ENCODE measurements at places on chromosomes 12 and 14.

DNA sequence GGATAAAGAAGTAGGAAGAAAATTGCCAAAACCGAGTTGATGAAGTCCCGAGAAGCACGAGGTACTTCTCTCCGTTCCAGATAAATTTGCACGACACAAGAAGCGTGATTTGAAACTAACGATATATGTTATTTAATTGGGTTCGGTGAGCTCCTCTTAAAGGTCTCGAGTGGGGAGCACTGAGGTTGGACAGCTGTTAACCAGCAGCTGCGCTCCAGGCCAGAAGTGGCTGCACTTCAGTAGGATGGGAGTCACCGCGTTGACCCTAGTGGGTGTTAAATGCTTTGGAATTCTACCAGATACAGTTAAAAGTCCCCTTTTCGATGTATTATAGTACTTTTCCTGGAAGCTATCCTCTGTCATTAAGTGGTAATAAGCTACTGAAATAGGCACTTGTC is 953 bp upstream of the DCAF5 start:
- DNase-seq: no peak

GRCh38 chr14:100115726-100116125 is 43.7 kb downstream of the DEGS2 start:
- DNase-seq: no peak

GRCh38 chr12:23533265-23533664 is 416.2 kb downstream of the SOX5 start:
- DNase-seq: no peak

DNA sequence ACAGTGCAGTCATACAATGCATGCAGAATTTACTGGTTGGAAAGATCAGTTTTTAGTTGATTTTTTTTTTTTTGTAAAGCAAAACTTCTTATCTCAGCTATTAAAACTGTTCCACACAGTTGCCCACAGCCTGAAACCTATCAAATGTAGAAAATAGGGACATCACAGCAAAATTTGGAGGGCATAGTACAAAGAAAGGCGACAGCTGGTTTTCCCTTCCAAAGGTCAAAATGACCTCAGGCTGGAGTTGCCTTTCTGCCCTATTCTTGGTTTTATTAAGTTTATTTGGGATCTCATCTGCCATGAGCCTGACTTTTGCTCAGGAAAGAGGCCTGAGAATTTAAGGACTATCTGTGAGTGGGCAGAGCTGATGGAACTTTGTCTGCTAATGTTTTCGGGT is 28.5 kb downstream of the NOPCHAP1 start:
- no peak for DNase-seq

DNA sequence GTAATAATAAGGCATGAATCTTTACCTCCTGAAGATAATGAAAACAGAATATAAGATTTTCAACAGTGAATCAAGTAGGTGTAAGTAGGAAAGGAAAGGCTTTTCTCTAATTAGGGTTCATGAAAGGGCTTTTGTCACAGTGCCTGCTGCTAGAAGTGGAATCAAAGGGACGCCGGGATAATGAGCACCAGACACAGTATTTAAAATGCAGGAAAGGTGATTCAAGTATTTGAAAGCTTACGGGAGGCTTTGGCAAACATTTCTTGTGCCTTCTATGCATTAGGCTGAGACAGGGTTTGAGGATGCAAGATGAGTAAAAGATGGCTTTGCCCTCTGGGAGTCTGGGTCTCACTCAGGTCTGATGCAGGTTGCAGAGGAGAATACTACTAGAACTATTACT is 70.5 kb upstream of the ANO4 start:
- DNase-seq: no peak

- no peak for DNase-seq
These were observed 143.7 kb downstream of the AKAP6 start for GRCh38 chr14:32472512-32473463.

DNA sequence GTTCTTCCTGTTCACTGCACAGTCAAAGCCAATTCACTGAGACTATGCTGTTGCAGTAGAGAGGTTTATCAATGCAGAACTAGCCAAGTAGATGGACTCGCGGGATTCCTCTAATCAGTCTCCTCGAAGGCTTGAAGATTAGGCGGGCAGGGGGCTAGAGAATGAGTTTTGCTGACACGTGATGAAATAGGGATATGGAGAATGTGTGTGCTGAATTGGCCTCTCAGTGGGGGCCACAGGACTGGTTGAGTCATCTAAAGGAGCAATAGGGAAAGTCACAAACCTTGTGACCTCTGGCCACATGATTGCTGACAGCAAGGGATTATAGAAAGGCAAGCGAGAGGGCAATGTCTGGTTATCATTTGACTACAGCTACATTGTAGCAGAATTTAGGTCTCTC is 12.7 kb downstream of the MIPOL1 start:
- no peak for DNase-seq

- DNase-seq: no peak
These were observed 117.1 kb downstream of the SYT10 start for GRCh38 chr12:33322519-33322918.

- DNase-seq: no peak
These were observed 21.1 kb downstream of the CEP170B start for GRCh38 chr14:104885973-104886689.

GRCh38 chr14:30584058-30584630 is 25.2 kb downstream of the G2E3 start:
- DNase-seq: no peak

DNA sequence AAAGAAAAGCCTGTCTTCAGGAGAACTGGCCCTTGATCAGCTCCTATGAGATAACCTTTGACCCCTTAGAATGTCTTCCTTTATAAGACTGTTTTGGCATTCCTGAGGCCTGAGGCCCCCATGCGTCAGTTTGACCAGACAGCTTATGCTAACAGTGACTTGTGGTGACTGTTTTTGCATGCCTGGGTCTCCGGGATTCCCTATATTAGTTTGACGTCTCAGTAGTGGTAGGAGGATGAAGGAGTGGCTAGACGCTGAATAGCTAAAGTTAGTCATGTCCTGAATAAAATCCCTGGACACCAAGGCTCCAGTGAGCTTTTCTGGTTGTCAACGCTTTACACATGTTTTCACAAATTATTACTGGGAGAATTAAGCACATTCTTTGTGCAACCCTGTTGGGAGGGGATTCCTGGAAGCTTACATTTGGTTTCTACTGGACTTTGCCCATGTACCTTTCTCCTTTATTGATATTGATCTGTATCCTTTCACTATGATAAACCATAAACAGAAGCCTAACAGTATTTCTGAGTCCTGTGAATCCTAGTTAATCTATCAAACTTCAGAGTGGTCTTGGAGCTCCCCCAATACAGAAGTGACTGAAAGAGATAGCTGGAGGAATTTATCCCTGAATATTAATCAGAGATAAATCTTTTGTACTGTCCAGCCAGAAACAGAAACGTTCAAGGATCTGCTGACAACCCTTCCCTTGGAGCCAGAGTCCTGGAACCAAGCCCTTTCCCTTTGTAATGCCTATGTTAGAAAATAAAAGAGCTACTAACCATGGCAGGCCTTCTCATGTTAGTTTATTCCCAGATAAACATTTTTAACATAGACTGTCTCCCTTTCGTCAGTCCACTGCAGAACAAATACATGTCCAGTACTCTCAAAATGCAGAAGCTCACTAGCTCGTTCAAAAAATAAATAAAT is 479.2 kb downstream of the RPS29 start:
- DNase-seq: no peak

DNA sequence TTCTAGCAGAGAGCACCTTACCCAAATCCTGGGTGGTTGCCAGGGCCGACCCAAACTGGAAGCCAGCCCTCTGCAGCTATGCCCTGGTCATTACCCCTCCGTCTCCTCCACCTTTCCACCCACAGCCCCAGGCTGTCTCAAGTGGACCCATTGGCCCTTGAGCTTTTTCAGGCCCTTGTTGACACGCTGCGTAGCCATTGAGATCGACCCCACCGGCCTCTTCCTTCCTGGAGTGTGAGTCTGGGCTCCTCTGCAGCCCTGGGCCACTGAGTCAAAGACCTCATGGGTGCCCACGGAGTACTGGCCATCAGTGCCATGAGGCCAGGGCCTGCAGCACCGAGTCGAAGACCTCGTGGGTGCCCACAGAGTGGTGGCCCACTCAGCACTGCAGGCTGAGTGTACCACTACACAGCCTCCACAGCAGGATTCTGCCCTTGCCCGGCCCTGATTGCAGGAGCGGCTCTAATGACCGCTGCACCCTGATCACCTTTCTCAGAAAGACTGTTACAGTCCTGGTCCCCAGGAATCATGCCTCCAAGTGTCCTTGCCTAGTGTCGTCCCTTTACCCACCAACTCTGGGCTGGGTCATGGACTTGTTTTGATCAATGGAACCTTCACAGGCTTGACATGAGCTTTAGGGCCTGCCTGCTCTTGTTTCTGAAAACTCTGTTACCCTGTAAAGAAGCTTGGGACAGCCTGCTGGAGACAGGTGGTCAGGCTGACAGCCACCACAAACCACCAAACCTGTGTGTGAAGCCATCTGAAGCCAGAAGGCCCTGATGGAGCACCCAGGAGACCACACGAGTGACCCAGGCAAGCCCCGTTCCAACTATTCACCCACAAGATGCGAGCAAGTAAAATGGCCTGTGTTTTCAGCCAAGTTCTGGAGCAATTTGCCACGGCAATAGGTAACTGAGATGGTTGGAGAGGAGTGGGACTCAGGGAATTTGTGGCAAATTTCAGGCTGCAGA is 39.6 kb upstream of the TRAF3 start:
- no peak for DNase-seq

DNA sequence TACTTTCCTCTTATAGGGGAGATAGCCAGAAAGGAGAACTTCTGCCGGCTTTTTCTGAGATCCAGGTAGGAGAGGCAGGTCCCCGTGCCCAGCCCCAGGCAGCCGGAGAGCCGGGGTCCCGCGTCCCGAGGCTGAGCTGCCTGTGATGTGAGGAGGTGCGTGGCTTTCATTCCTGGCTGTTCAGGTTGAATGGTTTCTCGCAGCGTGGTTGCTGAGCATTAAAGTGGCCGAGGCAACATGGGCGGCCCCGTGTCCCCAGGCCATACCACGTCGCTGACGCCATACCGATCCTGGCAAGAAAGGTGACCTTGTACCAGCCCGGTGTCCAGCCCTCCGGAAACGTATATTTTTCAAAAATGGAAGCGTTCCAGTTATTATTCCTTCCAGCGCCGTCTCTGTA is 116.7 kb upstream of the MYL2 start:
- no peak for DNase-seq

GRCh38 chr12:132329720-132330548 is 545 bp upstream of the GALNT9 start:
- DNase-seq: no peak

DNA sequence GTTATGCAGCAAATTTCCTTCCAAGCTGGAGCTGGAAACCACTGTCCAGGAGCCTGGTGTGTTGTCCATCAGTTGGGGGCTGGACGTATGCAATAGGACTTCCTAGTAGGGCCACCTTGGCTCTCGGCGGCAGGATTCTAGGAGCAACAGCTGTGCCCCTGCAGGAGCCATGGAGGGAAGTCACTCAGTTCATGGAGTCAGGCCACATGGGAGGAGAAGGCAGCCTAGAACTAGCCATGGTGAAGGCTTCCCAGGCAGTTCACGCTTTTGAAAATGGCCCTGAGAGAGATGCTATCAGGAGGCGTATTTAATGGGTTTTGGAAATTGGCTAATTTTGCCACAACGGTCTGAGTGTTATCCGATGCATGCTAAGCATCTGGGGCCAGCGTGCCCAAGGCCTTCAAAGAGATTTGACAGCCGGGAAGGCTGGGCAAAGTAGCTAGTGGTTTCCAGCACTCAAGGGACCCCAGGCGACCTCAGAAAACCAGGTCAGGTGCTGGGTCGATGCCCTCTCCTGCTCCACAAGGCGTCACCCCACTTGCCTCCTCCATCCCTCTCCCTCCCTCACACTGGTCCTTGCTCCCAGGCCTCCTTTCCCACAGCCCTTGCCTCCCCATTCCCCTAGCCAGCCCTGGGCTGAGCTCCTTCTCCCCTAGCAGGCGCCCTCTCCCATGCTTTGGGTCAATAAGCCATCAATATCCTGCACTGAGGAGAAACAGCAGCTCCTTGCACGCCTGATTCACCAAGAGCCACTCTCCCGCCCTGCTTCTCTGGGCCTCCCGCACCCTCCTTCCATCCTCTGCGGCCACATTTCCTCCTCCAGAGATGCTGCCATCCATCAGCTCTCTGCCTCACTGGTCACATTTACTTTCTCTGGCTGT is 30.9 kb upstream of the SYNDIG1L start:
- no peak for DNase-seq

GRCh38 chr14:26398616-26399015 is 199.2 kb downstream of the NOVA1 start:
- DNase-seq: no peak

- no peak for DNase-seq
These were observed 626 bp upstream of the ZNF268 start for GRCh38 chr12:133180669-133181068.

- DNase-seq: no peak
These were observed 173.9 kb downstream of the CACNA1C start for GRCh38 chr12:2226641-2227040.

DNA sequence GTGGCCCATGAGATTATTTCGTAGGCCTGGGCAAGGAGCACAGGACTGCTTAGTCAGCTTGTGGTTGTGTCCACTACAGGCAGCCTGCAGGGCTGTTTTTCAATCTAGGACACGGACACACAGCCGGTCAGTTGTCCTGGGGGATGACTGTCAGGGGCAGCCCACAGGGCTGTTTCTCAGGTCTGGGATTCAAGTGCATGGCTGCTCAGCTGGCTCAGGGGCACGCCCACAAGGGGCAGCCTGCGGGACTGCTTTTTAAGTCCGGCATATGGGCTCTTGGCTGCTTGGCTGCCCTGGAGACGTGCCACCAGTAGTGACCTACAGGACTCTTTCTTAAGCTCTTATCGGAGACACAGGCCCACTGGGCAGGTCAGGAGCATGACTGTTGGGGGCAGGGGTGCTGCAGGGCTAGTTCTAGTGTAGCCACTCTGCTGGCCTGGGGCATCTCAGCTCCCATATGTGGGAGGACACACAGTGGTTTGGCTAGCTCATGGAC is 26.6 kb upstream of the GTF2A1 start:
- no peak for DNase-seq

DNA sequence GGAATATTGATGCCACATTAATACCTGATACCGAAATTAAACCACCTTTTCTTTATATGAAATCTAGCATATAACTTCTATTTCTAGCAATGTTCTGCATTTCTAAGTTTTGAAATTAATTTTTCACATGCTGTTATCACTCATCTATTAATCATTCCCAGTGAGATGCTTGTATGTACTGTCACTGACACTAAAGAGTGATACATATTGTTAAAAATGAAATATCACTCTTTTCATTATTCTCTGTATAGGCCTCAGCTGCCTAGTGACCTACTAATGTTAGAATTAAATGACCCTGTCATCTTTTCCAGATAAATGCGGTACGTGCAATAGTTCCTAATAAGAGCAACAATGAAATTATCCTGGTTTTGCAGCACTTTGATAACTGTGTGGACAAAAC is 49.7 kb upstream of the KCNH3 start:
- DNase-seq: no peak
